T-helper 17 cell (primary cell): ENCODE measurements at places on chromosomes 13 and 19. TPM values are rescaled to one million over a fixed set of nuclear protein-coding genes. Genes with fewer than 3 reads are reported as not detected.

Gene MRPL4
- 44.2 TPM for total RNA-seq

DNA sequence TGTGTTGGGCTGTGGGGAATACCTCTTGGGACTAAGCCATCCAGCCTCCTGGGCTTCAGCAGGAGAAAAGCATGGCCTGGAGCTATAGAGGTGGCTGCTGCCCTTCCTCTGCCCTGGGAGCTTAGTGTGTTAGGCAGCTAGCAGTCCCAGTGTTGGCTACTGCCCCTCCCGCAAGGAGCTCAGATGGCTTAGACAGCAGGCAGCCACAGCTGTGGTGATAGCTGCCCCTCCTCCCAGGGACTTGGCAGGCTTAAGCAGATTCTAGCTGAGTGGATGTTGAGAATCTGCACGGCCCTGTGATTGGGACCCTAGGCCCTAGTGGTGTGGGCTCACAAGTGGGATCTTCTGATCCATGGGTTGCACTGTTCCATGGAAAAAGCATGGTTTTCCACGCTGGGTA, 264.5 kb downstream of the TDRD3 start:
- DNase-seq, result no peak
- H3K4me1 ChIP-seq, result no peaks in the 10 kb centered on the region
- no peak overlapping the region for H3K4me3 ChIP-seq
- H3K36me3 ChIP-seq, result no peaks in the 10 kb centered on the region

DNA sequence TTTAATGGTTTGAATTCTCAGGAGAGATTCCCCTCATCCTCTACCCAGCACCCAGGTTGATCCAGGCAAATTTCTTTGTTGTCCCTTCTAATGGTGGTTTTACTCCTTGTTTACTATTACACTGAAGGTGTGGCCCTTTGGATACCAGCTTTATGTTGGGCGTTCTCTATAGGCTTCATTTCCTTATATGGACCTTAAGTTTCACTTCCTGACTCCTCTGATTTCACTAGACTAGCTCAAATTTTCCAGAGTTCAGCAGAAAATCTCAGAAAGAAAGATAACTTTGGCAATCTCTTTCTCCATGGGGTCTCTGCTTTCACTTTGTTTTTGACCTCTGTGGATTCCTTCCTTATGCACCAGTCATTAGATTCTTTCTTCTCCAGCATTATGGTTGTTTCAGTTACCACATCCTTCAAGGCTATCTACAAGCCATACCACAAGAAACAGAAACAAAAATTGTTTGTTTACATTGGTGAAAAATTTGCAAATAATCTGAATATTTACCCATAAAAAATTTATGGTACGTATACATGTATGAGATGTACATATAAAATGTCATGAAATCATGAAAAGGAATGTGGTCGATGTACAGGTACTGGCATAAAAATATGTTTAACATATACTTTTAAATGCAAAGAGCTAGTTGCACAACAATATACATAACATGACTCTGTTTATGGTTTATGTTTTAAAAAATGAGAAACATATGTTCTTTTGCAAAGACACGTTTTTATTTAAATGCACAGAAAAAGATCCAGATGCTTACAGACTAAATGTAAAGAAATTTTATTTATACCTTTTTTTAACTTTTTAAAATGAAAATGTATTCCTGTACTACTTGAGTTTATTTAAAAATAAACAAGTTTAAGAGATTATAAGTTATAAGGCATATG, 212.6 kb downstream of the LACC1 start:
- H3K4me3 ChIP-seq, result no peak overlapping the region
- H3K4me1 ChIP-seq, result peaks cover 13% of the 10 kb centered on the region

DNA sequence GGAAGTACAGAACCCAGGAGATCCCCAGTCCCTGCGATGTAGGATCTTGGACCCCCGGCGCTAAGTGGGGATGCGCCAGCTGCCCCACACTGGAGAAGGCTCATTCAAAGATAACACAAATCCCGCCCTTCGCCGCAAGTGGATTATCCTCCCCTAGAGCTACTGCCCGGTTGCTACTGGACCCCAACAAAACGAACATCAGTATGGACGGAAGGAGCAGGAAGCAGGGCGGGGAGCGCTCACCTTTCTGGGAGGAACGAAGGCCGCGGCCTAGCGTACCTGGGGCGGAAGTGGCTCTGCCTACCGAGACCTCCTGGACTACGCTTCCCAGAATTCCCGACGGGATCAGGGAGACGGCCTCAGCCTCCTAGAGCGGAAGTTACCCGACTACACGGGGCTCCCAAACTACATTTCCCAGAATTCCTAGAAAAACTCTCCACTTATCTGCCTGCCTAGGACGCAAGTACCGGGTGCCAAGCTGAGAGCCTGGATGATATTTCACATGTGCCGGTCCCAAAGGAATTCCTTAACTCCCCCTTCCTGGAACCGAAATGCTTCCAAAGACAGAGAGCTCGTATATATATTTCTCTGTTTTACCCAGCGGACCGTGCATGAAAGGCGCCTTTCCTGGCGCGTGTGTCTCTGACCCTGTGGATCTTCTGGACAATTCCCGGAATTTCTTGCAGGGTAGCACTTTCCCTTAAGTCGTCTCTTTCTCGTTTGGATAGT, at the start of gene ZNF112:
ZNF112 (minus strand) TSS at position 298 of the 729 bp plus-strand sequence. CDS start 16,141 bp downstream, outside the sequence.
- H3K27ac ChIP-seq, result peak within 1 kb of the TSS; percentile 9
- peaks cover 3% of the 10 kb centered on the region for H3K4me1 ChIP-seq
- DNase-seq, result no peak
- no peaks in the 10 kb centered on the region for H3K27me3 ChIP-seq

DNA sequence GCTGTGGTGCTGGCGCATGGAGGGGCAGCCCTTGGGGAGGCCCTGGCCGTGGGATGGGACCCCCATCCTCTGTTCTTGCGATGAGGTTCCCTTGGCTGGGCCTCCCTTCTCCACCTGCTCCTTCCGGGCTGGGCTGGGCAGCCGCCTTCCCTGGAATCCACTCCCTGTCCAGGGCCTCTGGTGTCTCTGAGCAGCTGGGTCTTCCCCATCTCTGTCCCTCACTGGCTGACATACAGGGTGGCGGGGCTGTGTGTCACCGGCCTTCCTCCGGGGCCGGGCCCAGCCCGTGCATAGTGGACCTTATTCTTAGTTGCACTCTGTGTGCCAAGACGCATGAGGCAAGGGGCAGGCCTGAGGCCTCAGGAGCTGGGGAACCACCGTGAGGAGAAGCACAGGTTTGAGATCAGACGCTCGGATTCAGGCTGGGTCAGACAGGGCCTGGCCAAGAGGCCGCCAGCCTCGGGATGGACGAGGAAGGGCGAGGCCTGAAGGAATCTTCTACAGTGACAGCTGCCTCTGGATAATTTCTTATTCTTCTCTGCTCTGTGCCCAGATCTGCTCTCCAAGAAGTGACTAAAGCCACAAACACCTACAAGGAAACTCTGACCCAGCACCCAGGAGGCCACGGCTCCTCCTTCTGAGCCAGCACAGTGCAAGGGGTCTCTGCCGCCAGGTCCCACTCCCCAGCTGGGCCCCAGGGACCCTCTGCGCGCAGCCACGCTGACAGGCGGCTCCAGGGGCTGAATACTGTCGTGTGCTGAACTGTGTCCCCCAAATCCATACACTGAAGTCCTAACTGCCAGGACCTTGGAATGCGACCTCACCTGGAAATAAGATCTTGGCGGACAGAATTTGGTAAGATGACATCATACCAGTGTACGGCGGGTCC, 11.0 kb downstream of the SGTA start:
- no peak overlapping the region for H3K4me3 ChIP-seq
- DNase-seq, result no peak
- no peaks in the 10 kb centered on the region for H3K27me3 ChIP-seq
- no peak overlapping the region for H3K27ac ChIP-seq
